Kidney epithelial cell (primary cell): ENCODE measurements at places on chromosomes 16 and 17.

DNA sequence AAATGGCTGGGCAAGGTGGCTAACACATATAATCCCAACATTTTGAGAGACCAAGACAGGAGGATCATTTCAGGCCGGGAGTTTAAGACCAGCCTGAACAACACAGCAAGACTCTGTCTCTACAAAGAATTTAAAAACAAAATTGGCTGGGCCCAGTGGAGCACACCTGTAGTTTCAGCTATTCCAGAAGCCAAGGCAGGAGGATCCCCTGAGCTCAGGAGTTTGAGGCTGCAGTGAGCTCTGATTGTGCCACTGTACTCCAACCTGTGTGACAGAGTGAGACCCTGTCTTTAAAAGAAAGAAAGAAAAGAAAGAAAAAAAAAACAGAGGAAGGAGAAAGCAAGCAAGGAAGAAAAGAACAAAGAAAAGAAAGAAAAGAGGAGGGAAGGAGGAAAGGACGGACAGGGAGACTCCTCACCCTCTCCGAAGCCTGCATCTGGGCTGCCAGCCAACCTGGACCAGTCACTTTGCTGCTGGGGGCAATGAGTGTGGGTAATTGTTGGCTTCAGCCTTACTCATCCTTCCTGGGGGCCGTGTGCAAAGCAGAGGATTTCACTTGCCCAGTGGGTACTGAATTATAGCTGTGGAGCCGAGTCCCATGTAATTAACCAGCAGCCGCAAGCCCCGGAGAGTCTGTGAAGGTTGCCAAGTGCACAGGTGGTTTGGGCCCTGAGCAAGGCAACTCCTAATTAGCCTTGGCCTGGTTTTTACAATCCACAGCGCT, 6.7 kb upstream of the MT4 start:
- DNase-seq: peak; percentile 67

- DNase-seq: no peak
These were observed 12.8 kb downstream of the KCNJ12 start for GRCh38 chr17:21388944-21389343.

DNA sequence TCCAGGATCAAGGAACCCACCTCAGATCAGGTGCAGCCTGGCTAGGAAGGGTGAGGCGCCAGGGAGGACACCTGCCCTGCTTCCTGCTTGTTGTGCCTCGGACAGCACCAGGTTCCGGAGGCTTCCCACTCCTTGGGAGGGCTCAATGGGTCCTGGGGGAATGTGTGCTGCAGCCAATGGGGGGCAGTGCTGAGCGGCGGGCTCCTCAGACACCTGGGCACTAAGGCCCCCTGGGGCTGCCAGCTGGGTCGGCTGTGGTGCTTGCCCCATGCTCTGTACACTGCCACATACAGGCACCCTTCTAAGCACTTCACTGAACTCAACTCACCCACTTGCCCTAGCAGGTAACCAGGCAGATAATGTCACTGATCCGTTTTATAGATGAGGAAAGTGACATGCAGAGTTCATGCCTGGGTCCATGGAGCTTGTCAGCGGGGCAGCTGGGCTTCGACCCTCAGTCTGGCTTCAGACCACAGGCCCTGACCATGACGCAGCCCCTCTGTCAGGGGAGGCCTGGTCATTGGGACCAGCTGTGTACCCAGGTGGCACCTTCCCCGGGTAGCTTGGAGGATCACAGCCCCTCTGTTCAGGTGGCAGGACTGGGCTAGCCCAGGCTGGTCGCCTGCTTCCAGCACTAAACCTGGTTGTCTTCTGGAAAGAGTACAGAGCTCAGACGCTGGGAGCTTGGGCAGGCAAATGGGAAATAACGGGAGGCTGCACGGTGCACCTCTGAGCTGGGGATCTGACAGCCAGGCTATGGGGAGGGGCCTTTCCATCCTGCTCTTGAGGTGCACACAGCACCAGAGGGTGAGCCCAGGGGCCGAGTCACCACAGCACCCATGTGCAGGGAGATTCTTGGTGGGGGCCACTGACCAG, 8.2 kb downstream of the FN3K start:
- no peak for DNase-seq

GRCh38 chr17:6160232-6160555, 90.0 kb downstream of the WSCD1 start:
- DNase-seq: no peak

DNA sequence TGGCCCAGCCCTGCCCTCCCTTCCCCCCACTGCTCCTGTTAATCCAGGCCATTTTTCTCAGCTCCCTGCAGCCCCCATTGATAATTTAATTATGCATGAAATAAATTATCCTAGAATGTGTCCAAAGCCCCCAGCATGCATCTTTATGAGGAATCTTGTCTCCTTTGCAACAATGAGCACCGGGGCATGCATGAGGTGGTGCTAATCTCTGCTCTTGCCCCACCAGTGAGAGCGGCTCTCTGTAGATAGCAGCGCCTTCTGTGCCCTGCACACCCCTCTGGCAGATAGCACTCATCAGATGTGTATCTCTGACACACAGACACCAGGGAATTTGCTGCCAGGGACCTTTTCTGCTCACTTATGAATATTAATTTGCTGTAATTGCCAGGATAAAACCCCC, 140.2 kb upstream of the CDC42EP4 start:
- DNase-seq: no peak

GRCh38 chr16:29318037-29318436, 88.5 kb downstream of the NPIPB11 start:
- no peak for DNase-seq

GRCh38 chr17:19904412-19904811, 36.7 kb upstream of the ULK2 start:
- no peak for DNase-seq

DNA sequence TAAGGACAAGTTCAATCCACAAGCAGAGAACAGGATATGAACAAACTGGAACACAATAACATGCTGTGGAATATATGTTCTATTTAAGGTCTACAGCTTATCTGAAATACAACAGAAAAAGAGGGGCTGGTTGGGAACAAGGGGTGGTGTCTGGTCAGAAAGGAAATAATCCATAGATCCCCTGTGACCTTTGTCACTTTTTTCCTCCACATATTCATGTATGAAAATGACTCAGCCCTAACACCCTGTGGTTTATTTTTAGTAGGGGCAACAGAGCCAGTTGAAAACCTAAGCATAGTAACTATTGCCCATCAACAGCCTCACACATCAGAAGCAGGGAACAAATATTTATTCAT, 12.3 kb upstream of the SPAG9 start:
- no peak for DNase-seq

DNA sequence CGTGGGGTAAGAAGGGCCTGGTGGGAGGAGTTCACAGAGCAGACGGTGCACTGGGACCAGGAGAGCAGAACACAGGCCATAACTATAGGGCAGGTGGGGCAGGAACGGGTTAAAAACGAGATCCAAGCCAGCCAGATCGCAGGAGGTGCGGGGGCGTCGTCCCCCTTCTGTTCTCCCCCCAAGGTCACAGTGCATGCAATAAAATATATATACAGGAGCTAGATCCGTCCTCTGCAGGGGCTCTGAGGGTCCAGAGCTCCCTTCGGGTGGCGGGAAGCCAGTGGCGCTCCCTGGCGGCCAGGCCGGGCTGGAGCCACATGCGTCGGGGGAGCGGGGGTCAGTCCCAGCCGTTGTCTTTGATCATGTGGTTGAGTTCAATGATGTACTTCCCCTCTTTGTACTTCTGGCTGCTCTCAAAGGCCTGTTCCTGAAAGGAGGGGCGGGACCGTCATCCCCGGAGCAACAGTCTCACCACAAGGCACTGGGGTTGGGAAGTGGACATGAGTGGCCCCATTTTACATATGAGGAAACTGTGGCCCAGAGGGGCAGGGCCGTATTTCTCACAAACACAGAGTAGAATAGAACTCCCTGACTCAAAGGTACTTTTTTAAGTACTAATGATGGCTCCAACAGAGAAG, 768 bp upstream of the TBX6 start:
- peak; percentile 16 for DNase-seq

- DNase-seq: no peak
These were observed 10.9 kb upstream of the ITGA2B start for GRCh38 chr17:44400226-44400847.

- DNase-seq: peak; percentile 56
These were observed 23.1 kb downstream of the STAT5A start for GRCh38 chr17:42311240-42312034.

DNA sequence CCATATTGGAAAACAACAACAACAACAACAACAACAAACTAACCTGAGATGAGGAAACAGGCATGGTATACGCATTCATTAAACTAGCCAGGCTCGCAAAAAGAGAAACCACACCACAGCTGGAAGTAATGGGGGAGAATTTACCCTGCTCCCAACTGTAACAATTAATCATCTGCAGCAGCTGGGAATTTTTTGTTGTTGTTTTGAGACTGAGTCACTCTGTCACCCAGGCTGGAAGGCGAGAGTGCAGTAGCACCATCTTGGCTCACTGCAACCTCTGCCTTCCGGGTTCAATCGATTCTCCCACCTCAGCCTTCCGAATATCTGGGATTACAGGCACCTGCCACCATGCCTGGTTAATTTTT, 16.3 kb downstream of the PRPSAP1 start:
- DNase-seq: no peak

DNA sequence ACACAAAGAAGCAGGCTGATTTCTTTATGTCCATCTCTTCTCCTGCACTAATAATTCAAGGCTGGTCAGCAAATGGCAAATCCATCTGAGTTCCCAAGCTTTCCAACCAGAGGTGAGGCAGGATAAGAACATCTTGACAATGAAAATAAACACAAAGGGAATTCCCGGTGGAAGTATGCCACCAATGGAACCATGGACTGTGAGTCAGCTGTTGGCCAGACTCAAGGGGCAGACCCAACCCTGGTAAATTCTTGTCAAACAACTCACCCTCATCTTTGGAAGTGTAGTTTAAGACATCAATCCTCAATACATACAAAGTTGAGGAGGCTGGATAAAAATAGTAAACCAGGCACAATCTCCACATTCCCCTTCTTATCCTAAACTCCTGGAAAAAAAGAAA, 74.3 kb upstream of the CES5A start:
- DNase-seq: peak; percentile 47

DNA sequence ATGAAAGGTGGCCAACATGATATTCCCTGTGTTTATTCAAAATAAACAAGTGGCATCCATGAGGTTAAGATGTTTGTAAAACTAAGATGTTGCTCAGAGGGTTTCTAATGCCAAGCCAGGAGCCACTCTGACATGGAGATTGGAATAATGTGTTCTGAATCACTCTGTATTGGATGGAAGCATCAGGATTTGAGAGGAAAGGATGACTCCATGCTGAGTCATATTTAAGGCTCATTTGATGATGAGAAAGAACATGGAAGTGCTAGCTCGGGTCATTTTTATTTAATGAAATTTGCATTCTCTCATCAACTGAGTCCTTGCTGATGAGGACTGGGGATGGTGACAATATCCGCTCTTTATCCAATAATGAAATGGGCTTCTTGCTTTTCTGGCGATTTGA, 6.2 kb downstream of the VAT1L start:
- DNase-seq: peak; percentile 42

GRCh38 chr17:27366437-27366836, 72.5 kb downstream of the WSB1 start:
- no peak for DNase-seq

DNA sequence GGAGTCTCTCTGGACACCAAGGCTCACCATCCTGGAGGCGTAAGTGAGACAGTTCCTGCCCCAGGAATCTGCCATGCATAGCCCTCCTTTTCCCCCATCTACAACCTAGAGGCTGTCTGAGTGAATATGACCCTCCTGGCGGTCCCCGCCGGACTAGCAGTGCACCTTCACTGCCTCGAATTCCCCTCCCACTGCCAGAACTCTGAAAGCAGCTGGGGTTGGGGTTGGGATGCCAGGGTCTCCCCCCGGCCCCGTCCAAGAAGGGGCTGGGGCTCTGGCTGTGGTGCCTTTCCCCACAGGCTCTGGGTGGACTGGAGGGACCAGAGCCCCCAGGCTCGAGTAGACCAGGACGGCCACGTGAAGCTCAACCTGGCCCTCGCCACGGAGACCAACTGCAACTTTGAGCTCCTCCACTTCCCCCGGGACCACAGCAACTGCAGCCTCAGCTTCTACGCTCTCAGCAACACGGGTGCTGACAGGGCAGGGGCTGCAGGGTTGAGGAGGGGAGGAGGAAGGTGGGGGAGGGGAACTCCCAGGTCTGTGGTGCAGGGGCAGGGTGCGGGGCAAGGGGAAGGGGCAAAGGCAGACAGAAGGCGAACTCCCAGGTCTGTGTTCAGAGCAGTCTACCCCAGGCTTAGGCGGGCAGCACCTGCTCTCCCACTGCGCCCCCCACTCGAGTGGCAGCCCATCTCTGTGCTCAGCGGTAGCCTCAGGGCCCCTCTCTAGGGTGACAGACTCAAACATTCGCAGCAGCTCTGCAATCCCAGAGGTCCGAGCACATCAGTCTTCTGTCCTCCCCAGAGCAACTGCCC, 1.2 kb downstream of the ZACN start:
- DNase-seq: no peak

DNA sequence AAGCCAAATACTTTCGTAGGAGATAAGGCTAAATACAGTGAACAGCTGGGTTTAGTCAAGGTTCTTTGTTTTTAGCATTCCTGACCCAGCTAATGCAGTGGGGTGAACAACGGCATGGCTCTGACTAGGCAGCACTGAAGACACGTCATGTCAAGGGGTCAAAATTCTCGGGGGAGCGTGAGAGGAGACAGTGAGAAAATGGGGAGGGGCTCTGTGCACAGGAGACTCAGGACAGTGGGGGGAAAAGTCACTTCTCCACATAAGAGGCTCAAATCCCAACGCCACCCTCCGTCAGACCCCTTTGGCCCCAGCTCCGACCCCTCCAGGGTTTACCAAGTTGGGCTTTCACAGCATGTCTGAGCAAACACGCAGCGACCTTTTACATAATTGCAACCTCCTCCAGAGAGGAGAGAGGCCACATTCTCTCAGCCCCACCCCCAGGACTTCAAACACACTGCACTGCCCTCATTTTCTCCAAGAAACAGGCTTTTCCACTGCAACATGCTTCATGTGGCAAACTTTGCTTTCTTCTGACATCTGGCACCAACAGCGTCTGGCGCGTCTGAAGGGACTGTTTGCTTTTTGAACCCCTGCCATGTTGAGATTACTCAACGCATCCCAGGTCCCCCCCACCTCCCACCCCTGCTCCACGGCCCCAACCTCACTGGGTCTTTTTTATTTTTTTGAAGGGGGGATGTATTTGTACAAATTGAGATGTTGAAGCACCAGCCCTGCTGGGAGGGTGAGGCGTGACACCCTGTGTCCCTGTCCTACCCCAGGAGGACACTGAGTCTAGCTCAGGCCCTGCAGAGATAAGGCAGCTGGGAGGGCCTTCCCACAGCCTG, 30.0 kb downstream of the AXIN2 start:
- DNase-seq: no peak

GRCh38 chr16:78689028-78689427, 589.6 kb downstream of the WWOX start:
- DNase-seq: no peak
